Stomach (tissue), 19 donors: ENCODE measurements at places on chromosomes 1 and 21. TPM values are rescaled to one million over a fixed set of nuclear protein-coding genes. Genes with fewer than 3 reads are reported as not detected.

DNA sequence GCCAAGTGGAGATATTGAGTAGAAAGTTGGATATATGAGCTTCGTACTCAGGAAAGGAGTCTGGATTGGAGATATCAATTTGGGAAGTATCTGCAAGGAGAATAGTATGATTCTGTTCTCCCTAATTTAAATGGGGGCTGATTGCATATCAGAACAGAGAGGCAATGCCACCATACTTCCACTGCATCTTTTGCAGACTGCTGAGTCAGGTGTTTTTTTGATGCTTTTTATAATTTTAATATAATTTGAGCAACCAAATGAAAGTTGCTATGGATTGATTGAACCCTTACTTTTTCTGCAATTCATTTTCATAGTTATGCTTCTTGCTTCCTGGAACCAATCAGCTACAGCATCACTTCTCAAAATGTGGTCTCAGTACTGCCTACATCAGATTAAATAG lies 590.3 kb downstream of the USP25 start:
- DNase-seq = no peak
- H3K36me3 ChIP-seq = no peaks in the 10 kb centered on the region
- H3K27ac ChIP-seq = no peak overlapping the region
- no peaks in the 10 kb centered on the region for H3K4me1 ChIP-seq
- no peaks in the 10 kb centered on the region for H3K27me3 ChIP-seq

DNA sequence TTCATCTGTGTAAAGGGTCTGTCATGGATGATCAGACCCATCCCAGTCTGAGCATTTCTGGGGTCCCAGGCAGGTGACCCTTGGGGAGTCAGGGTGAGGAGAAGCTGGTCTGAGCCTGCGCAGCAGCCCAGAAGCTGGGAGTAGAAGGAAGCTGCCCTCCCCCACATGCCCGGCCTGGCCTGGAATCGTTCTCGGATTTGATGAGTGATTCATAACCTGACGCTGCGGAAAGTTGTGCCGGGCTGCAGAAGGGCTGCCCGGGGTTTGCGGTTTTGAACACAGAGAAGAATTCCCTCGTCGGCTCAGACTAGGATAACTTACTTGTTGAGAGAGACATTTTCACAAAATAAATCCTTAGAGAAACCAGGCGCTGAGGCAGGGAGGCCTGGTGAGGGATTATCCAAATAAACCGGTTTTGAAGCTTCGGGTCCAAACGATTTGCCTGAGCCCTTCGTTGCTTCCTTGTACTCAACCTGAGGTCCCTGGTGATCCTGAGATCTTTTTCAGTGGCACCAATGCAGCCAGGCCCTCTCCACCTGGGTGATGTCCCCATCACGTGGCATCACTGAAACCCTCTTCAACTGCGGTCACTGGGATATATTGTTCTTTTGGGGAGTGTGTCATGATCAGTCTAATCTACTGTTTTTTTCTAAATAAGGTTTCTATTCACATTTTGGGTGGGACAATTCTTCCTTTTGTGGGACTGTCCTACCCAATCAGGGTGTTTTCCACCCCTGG lies 29.2 kb downstream of the EPHB2 start:
- no peaks in the 10 kb centered on the region for H3K4me1 ChIP-seq
- DNase-seq = no peak
- peaks cover 23% of the 10 kb centered on the region for H3K27me3 ChIP-seq
- no peaks in the 10 kb centered on the region for H3K36me3 ChIP-seq
- no peak overlapping the region for H3K4me3 ChIP-seq
- no peak overlapping the region for H3K27ac ChIP-seq

CLIC6 gene
- 43.8 TPM for total RNA-seq

GRCh38 chr1:154483941-154484803 lies 17.8 kb upstream of the TDRD10 start:
- DNase-seq = no peak
- no peak overlapping the region for H3K27ac ChIP-seq
- H3K4me1 ChIP-seq = no peaks in the 10 kb centered on the region
- H3K4me3 ChIP-seq = no peak overlapping the region
- no peaks in the 10 kb centered on the region for H3K27me3 ChIP-seq

DNA sequence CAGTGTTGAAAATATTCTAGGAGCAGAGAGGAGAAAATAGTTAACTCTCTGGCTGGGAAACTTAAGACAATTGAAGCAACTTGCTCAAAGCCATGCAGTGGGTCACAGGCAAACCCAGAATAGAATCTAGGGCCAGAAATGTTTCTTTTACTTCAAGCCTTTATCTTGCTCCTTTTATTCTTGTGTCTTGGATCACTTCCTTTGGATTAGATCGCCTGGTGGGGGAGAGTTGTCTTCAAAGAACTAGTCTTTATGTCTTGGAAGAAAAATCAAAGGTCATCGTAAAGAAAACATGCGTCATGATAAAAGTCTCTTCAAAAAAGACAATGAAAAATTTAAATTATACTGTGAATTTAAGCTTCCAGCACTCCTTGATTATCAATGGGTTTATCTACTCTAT lies 493.6 kb upstream of the USP24 start:
- H3K4me1 ChIP-seq = no peaks in the 10 kb centered on the region
- no peaks in the 10 kb centered on the region for H3K27me3 ChIP-seq
- no peak overlapping the region for H3K27ac ChIP-seq
- DNase-seq = no peak
- no peaks in the 10 kb centered on the region for H3K36me3 ChIP-seq
- H3K4me3 ChIP-seq = no peak overlapping the region

- no peak overlapping the region for H3K27ac ChIP-seq
- H3K4me3 ChIP-seq = no peak overlapping the region
- no peaks in the 10 kb centered on the region for H3K4me1 ChIP-seq
These were observed 116.3 kb upstream of the SLC25A33 start for GRCh38 chr1:9422911-9423505.

DNA sequence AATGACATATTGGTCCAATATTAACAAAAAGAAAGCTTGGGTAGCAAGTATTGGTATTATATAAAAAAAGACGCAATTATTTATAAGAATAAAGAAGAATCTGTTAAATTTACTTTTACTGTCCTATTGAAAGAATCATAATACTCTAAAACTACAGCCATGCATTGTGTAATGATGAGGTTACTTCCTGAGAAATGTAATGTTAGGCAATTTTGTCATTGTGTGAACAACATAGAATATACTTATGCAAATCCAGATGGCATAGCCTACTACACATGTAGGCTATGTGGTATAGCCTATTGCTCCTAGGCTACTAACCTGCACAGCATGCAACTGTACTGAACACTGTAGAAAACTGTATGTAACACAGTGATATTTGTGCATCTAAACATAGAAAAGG lies 121.2 kb upstream of the PTGFR start:
- no peak overlapping the region for H3K27ac ChIP-seq
- no peak overlapping the region for H3K4me3 ChIP-seq
- no peaks in the 10 kb centered on the region for H3K27me3 ChIP-seq

DNA sequence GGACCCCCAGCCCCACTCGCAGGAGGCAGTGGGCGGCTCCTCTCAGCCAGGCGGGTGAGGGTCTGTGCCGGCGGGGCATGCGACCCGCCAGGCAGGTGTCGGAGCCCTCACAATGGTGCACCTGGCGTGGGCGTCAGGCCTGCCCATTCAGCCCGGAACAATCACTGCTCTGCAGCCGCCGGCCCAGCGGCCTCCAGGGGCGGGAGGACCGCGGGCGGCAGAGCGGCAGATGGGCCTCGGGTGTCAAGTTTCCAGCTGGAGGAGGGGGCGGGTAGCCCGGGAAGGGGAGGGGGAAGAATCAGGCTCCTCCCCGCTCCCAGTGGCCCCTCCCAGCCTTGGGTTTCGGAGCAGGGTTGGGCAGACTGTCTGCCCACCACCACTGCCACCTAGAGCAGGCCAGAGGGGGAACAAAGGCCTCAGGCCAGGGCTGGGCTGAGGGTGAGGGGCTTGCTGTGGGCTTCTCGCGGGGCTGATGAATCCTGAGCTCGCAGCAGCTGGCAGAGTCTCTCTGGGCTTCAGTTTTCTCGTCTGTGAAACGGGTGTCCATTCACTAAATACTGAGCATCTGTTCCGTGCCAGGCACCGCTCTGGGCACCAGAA lies 39.5 kb upstream of the CASZ1 start:
- no peaks in the 10 kb centered on the region for H3K36me3 ChIP-seq
- H3K4me3 ChIP-seq = no peak overlapping the region
- peaks cover 62% of the 10 kb centered on the region for H3K27me3 ChIP-seq
- peaks cover 14% of the 10 kb centered on the region for H3K4me1 ChIP-seq

FOXD2 gene
- 47.5 TPM for total RNA-seq

GRCh38 chr1:178862864-178863263 lies 8.0 kb downstream of the ANGPTL1 start:
- peaks cover 9% of the 10 kb centered on the region for H3K36me3 ChIP-seq
- peaks cover 10% of the 10 kb centered on the region for H3K4me1 ChIP-seq
- no peak overlapping the region for H3K27ac ChIP-seq
- H3K4me3 ChIP-seq = no peak overlapping the region
- DNase-seq = no peak

GRCh38 chr1:2378956-2379732 lies 12.2 kb downstream of the MORN1 start:
- no peaks in the 10 kb centered on the region for H3K27me3 ChIP-seq
- no peak for DNase-seq
- no peak overlapping the region for H3K4me3 ChIP-seq

KIF14 gene
- total RNA-seq = 0.43 TPM

LPGAT1 gene
- 14.8 TPM for total RNA-seq

GRCh38 chr1:172637522-172637921 lies 21.4 kb upstream of the FASLG start:
- H3K27me3 ChIP-seq = no peaks in the 10 kb centered on the region
- H3K27ac ChIP-seq = no peak overlapping the region
- H3K4me1 ChIP-seq = no peaks in the 10 kb centered on the region

- H3K27me3 ChIP-seq = no peaks in the 10 kb centered on the region
- DNase-seq = peak; percentile 82
- peaks cover 15% of the 10 kb centered on the region for H3K4me1 ChIP-seq
- H3K36me3 ChIP-seq = no peaks in the 10 kb centered on the region
- peak overlapping the region; percentile 81 for H3K27ac ChIP-seq
These were observed 165.0 kb downstream of the RHOU start for GRCh38 chr1:228900099-228900885.

PIP5K1A gene
- 103 TPM for total RNA-seq

- DNase-seq = no peak
- H3K36me3 ChIP-seq = no peaks in the 10 kb centered on the region
- peaks cover 14% of the 10 kb centered on the region for H3K27me3 ChIP-seq
- peaks cover 14% of the 10 kb centered on the region for H3K4me1 ChIP-seq
These were observed 38.7 kb downstream of the COL18A1 start for GRCh38 chr21:45443595-45444181.

DNA sequence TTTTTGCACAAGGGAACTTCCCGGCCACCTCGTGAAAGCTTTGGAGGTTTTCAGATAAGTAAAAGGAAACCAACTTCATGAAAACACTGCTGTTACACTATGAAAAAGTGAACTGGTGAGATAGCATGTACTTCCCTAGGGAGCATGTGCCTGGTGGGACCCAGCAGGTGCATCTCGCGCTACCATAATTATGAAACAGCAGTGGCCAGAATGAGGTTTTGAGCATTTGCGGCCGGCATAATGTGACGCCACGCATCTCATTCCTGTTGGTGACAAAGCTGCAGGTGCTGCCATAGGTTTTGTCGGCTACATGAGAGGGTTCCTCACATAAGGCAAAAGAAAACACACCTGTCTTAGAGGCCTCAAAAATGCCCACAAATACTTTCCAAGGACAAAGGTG lies 1.7 kb downstream of the KRTAP10-3 start:
- no peak for DNase-seq
- peaks cover 20% of the 10 kb centered on the region for H3K27me3 ChIP-seq
- no peak overlapping the region for H3K27ac ChIP-seq
- no peaks in the 10 kb centered on the region for H3K4me1 ChIP-seq
- H3K36me3 ChIP-seq = no peaks in the 10 kb centered on the region

PKN2 gene
- total RNA-seq = 49.6 TPM

CYP4B1 gene
- total RNA-seq = 5.3 TPM

C1orf185 gene
- total RNA-seq = not detected

- H3K4me3 ChIP-seq = no peak overlapping the region
- H3K27ac ChIP-seq = no peak overlapping the region
- no peaks in the 10 kb centered on the region for H3K36me3 ChIP-seq
- no peaks in the 10 kb centered on the region for H3K4me1 ChIP-seq
These were observed 1033.0 kb upstream of the ADGRL2 start for GRCh38 chr1:80767711-80768110.

DNA sequence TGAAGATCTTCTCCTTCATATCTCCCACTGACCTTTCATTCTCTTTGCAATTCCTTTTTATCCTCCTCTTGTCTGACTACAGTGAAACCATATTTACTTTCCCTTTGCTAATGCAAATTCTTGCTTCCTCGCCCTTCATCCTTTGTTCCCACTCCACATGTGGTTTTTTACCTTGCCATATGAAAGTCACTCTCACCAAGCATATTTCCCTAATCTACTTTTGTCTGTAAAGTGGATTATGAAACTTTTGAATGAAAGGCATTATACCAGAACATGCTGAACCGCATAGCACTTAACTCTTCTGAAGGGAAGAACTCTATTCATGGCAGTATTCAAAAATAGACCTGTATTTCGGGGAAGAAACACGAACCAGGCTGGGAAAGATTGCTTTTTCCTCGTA lies 8.0 kb upstream of the TMPRSS15 start:
- no peak overlapping the region for H3K4me3 ChIP-seq
- H3K27ac ChIP-seq = no peak overlapping the region
- peak; percentile 12 for DNase-seq
- no peaks in the 10 kb centered on the region for H3K27me3 ChIP-seq
- no peaks in the 10 kb centered on the region for H3K4me1 ChIP-seq

DNA sequence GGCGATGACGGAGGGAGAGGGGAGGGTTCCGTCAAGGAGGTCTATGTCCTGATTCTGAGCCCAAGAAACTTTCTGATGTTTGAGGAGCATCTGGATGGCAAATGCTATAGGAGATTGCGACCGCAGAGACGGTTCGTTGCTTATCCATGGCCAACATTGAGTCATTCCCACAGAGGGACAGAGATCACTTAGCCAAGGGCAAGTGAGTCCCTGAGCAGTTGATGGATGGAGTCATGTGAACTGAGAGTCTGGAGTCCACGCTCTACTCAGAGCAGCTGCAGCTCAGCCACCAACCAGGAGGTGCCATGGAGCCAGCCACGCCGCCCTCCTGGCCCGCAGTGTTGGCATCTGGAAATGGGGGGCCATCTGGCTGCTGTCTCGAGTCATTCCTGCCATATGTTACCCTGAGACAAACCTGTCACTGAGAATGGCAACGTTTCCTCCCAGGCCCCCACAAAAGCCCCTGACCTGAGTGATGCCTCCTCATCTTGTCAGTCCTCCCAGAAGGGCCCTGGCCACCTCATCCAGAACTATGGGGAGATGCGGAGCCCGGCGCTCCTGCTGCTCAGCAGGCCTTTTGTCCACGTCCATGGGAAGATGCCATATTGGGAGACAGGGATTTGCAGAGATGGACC lies 58.6 kb downstream of the ATP5PO start:
- H3K27me3 ChIP-seq = no peaks in the 10 kb centered on the region
- H3K27ac ChIP-seq = no peak overlapping the region
- no peaks in the 10 kb centered on the region for H3K36me3 ChIP-seq
- no peak overlapping the region for H3K4me3 ChIP-seq
- H3K4me1 ChIP-seq = peaks cover 8% of the 10 kb centered on the region

DNA sequence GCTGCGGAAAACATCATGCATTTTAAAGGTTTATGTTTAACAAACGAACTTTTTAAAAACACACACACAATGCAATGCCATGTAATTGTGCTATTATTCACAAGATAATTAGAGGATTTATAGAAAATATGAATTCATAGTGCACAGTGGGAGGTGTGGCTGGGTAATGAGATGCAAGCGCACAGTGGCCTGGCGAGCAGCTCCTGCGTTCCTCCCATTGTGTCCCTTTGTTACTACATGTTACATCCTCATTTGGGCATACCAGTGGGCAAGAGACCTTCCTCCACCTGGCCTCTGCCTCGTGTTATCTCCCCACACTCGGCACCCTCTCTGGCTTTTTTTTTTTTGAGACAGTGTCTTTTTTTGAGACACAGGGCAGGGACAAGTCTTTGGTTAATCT lies 30.0 kb upstream of the TENT5B start:
- DNase-seq = no peak
- H3K27me3 ChIP-seq = no peaks in the 10 kb centered on the region
- H3K36me3 ChIP-seq = no peaks in the 10 kb centered on the region
